NCI-H510A treated with DMSO at 0.1 percent for 48 hours (cell line): ENCODE measurements at places on chromosomes 6 and 20.

GRCh38 chr6:1396952-1397868 is 7.8 kb downstream of the FOXF2 start:
- DNase-seq: peak; percentile 19

- DNase-seq: no peak
Measured at GRCh38 chr6:1068068-1068467, 243.8 kb upstream of the FOXQ1 start.

- DNase-seq: no peak
Measured at GRCh38 chr6:84358581-84358980, 131.1 kb upstream of the CEP162 start.

DNA sequence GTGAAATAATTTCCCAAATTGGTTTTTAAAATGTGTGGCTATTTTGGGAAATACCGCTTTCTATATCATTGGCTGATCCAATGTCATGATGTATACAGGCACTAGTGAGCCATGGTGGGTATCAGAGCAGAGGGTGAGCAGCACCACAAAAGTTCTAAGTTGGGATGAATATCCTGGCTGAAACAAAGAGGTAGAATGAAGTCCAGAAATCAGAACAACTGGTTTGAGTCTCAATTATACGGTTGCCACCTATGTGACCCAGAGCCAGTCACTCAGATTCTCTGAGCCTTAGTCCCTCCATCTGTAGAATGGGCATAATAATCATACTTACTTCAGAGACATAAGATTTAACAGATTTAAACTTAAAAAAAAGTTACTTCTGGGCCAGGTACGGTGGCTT is 172.3 kb downstream of the ZFP64 start:
- no peak for DNase-seq

DNA sequence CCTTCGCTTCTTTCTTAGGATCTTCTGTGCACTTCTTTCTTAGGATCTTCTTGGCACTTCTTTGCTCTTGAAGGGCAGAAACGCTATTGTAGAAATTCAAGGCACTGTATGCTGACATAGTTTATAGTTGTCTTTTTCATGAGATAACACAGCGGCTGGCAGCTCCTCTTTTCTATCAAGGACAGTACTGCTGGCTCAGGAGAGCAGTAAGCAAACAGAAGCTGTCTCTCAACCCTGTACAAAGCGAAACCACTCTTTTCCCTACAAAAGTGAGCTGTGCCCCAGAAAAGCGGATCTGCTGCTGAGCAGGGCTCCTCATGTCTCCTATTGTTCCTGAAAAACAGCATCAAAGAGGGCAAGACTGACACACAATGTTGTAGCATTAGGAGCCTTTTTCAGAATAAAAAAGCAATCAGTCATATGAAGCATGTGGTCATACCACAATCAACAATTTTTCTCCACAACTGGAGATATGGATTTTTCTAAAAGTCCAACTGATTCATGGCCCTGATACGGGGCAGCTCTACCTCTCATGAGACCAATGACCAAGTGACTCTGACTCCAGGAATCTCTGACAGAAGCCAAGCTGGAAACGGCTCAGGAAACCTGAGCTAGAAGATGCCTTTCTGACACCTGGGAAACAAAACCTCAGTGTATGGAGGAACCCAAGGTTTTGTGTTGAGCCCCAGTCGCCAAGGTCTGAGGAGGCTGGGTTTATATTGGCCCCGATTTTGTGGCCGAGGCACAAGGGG is 255.9 kb downstream of the ESR1 start:
- DNase-seq: no peak

DNA sequence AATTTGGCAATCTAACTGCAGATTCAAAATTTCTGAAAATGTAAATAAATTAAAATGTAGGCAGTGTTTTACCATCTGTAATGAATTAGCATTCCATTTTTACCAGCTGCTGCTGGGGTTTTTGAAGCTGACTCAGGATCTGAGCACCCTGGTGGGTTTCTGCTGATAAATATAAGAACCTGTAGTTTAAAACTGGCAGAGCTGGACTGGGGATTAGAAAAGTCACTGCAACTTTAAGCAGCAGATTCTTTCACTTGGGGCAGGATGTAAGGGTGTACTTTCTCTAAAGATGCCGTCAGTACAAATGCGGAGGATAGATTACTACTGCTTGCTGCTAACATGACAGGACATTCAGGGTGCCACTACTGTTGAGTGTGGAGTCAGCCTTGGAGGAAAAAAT is 341.8 kb downstream of the CDKAL1 start:
- DNase-seq: no peak

DNA sequence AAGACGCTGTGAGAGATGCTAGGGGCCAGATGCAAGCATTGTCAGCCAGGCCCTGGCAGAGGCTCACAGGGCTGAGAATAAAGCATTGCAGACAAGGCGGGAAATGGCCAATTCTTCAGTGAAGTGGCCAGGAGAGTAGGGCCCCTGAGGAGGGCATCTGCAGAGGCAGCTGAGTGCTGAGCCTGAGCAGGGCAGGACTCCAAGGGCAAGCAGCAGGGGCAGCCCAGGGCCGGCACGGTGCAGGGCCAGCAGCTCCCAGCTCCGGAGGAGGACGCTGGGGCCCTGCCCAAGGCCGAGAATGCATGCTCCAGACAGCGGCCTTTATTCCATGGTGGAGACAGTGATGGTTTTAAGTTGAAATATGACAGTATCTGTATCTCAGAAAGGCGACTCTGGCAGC is 305.5 kb downstream of the FOXC1 start:
- no peak for DNase-seq

DNA sequence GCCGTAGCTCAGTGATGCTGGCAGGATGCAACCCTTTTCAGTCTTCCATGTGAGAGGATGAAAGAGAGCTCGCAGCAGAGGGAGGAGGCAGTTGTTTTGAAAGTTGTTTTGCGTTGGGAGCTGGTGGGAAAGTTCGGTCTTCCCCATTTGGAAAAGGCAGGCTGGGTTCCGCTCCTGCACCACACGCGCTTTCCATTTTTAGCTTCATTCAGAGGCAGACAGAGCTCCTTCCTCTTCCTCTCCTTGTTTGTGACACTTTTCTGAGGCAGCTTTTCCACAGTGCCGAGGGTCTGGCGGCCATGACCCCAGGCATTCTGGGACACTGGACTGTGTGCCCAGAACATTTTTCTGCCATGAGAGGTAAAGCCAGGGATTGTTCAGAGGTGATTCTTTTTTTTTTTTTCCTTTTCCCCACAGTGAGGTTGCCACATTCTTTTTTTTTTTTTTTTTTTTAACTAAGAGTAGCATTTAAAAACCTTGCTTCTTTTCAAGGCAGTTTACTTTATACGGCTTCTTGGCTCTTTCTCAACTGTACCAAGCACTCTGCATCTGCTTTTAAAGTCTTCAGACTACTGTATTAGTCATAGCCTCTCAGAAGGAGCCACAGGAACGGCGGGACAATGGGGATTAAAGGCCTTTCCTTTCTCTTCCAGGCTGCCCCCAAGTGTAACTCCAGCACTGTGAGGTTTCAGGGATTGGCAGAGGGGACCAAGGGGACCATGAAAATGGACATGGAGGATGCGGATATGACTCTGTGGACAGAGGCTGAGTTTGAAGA is 1.6 kb downstream of the PRDM1 start:
- no peak for DNase-seq
